Pulmonary artery endothelial cell (primary cell): ENCODE measurements at places on chromosomes 3 and 15.

GRCh38 chr3:57951066-57951882 is 56.9 kb upstream of the FLNB start:
- peak; percentile 82 for DNase-seq

DNA sequence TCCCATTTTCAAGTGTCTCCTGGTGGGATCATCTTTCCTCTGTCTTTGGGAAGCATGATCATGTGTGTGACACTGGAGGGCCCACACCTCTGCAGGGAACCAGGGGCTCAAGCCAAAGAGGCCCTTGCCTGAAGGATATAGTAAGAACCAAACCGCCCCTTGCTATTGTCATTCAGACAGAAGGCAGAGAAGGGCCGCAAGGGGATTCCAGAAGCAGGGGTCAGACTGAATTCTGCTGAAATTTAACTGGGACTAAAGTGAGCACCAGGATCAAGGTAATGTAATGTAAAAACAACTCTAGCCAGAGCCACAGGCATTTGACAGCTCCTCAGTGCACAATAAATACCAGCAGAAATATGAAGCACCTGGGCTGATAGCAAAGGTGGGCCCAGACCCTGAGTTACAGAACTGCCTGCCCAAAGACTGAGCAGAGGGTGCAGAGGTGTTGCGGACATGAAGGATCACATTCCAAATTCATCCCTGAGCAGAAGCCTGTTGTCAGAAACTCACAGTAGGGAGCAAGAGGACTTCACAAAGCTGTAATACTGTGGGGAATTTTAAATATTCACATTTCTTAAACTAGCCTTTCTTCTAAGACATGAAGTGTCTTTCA is 46.0 kb upstream of the RASGRF1 start:
- DNase-seq, result no peak

GRCh38 chr15:59595434-59595915 is 16.1 kb upstream of the GCNT3 start:
- DNase-seq, result no peak

DNA sequence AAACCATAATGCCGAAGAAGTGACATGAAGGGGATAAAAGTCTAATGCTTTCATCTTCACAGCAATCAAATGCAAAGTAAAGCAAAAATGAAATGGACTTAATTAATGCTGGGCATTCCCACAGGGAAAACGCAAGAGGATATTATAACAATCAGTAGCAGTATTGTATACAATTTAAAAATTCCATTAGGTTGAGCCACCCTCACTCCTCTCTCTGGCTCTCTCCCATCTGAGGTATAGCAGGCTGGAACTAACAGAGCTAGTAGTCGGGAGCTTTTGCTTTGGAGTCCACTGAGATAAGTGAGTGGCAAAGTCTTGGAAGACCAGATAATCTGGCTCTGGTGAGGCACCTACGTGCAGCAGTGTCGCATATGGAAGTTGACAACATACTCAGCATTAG is 33.9 kb downstream of the DET1 start:
- no peak for DNase-seq

DNA sequence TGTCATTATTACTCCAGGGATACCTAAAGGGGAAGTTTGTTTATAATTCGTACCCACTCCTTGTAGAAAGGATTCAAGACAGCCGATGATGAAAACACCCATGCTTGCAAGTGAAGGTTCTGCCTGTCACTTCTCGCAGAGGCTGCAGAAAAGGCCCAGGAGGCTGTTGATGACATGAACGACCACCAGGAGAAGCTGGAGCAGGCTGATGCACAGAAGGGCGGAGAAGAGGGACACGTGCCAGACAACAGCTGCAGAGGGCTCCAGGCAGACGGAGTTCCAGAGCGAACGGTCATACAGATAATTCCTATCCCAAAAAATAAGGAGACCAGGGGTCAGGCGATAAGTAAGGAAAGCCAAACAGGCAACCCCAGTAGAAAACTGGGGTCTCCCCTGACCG is 5.7 kb upstream of the DYNLT2B start:
- no peak for DNase-seq
